ENCODE measurements at places on chromosomes 1 and 21. TPM values are rescaled to one million over a fixed set of nuclear protein-coding genes. Genes with fewer than 3 reads are reported as not detected.

GRCh38 chr1:172180501-172181285 is 239.8 kb upstream of the C1orf105 start:
- peak; percentile 40 for DNase-seq

CFAP107 gene
- total RNA-seq: not detected

ARHGEF10L gene
- 0.05 TPM for total RNA-seq

TENT5C gene
- total RNA-seq: 11.2 TPM

DNA sequence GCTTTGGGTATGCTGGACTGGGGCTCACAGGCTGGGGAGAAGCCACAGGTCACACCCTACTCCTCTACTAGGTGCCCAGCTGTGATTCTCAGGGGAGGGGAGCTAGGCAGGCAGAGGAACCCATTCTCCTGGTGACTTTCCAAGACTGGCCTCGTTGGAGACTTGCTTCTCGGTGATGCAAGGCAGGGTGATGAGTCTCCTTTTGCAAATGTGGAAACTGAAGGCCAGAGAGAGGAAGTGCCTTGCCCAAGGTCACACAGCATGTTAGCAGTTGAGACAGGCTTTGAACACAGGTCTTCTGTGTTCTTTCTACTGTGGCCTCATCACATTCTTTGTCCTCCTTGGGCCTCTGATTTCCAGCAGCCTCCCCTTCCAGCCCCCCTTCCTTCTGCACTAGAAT is 20.5 kb upstream of the C1QA start:
- no peak for DNase-seq

KRTAP6-2 gene
- total RNA-seq: not detected

- DNase-seq: no peak
These were observed 8.7 kb downstream of the SYNJ1 start for GRCh38 chr21:32719085-32719484.

HOOK1 gene
- total RNA-seq: 0.90 TPM

MYBPH gene
- not detected for total RNA-seq

DNA sequence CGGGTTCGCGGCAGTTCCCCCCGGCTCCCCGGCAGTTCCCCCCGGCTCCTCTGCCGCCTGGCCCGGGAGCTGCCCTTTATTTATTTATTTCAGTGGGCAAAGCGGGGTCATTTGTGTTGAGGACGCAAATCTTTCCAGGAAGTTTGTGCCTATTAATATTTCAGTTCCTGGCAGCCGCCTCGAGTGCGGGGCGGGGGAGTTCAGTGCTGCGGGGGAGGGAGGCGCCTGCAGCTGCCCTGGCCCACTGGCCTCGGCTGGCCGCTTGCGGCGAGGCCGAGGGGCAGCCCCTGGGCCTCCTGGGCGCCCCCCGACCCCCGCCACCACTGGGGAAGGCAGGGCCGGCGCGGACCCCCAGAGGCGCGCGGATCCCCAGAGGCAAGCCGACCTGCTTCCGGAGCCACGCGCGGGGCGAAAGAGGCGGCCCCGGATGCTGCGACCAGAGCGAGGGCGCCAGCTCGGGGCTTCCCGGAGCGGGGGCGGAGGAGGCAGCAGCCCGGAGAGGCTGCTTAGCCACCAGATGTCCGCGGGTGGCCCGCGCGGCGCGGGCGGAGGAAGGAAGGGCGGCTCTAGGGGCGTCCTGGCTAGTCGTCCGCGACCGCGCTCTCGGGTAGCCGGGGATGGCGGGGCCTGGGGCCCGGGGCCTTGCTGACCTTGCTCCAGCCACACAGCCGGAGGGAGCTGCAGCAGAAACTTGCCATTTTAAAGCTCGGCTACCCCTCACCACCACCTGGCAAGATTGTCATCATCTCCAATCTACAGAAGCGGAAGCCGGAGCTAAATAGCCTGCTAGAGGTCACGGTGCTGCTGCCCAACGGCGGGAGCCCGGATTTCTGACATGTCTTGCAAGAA is 48.0 kb downstream of the H3-3A start:
- DNase-seq: peak; percentile 55

GRCh38 chr1:241310451-241310850 is 46.6 kb downstream of the RGS7 start:
- no peak for DNase-seq

DNA sequence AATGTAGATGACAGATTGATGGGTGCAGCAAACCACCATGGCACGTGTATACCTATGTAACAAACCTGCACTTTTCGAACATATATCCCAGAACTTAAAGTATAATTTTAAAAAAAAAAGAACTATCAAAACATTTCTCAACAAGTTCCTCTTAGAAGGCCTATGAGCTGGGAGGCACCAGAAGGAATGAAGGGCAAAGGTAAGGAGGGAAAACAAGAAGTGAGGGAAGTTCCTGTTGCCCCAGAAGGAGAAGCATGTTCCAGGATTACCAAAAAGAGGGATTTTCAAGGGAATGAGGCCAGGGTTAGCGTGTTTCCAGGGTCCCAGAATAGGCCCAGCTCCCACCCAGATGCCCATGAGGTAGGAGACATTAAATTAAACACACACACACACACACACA is 361.0 kb downstream of the SETD4 start:
- DNase-seq: no peak

DNA sequence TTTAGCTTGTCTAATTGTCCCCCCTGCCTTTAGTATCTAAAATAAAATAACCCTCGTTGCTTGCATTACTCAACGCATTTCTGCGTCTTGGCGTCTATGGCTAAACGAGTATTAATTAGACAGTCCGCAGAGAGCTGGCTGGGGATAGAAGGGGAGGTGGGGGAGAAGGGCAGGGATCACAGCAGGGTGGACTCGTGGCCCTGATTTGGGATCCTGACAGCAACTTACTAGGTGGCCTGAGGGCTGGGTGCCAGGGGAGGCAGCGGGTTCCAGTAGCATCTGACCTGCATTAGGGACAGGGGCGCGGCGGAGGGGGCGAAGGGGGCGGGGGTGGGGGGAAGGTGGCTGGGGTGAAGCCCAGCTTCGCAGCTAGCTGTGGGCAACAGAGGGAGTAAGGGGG is 1.1 kb upstream of the BACE2 start:
- no peak for DNase-seq

AIRE gene
- total RNA-seq: not detected

- no peak for DNase-seq
These were observed 163.5 kb downstream of the RYR2 start for GRCh38 chr1:237205400-237206064.

DNA sequence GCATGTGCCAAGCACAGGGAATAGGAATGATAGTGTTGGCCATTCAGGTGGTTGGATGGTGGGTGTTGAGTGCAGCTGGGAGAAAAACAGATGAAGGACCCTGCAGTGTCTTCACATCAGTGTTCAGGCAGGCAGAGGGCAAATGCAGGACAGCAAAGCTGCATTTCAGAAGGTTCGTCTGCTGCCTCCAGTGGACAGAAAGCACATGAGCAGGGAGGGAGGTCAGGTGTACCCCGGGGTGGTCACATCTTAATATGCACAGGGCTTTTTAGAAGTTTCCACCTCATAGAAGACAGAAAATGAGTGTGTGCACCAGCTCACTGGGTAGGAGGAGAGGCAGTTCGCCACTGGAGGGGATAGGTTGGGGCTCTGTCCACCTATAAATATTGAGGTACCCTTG is 184.9 kb downstream of the SLC35F3 start:
- no peak for DNase-seq

- no peak for DNase-seq
These were observed 121.6 kb downstream of the PTBP2 start for GRCh38 chr1:96843196-96843595.

DNA sequence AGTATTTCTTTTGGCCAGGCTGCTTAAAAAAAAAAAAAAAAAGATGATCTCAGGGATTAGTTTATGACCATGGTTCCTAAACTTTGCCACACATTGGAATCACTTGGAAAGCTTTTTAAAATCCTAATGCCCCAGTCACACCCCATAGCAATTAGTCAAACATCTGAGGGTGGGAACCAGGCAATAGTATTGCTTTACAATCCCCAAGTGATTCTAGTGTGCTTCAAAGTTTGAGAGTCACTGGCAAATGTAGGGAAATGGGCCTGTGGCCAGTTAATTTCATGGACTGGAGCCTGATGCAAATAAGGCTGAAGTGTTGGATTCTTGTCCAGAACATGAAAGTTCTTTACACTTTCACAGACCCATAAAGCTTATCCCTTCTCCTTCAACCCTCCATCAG is 374.6 kb upstream of the ESRRG start:
- no peak for DNase-seq

- no peak for DNase-seq
These were observed 6.7 kb downstream of the TAF1A start for GRCh38 chr1:222583079-222583478.

SERPINC1 gene
- total RNA-seq: not detected

LAPTM5 gene
- total RNA-seq: 184 TPM

Data from activated T-helper 2 cell treated with anti-CD3 and anti-CD28 coated beads, Interferon-gamma antibody, Interleukin-2, Interleukin-4, amounts not matched to agents 10 μg/mL and 5 μg/mL and 100 μg/mL, durations not matched to agents 14 hours and 24 hours and 36 hours (primary cell).